Tibial nerve (tissue), 4 donors: ENCODE measurements at places on chromosomes 6 and 20. TPM values are rescaled to one million over a fixed set of nuclear protein-coding genes. Genes with fewer than 3 reads are reported as not detected.

Gene ENPP4
- 18.6 TPM for total RNA-seq

GRCh38 chr6:91970700-91971099 lies 1383.8 kb upstream of the MAP3K7 start:
- DNase-seq: no peak

DNA sequence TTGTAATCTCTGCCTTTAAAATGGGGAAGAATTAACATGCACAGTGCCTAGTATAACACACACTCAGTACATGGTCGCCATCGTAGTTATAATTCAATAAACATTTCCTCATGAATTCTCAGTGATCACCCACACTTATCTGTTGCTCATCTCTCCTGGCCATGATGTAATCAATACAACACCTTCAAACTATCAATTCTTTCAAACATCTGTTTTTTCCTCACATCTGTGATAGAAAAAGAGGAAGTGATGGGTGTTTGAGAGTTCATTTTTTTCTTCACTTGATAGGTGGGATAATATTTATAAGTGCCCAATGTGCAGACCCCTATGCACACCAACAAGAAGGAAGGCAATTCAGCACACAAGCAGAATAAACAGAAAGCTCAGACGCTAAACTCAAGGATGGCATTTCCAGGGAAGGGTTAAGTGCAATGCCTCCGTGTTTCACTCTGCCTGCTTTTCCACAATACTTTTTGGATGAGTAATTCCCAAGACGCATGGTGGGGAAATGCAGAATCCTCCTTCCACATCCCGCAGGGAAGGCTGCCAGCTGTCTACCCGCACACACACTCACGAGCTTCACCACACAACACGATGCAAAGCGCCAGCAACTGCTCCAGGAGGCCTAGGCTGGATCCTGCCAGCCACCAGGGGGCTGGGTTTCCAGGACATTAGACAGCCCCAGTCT lies 100.3 kb downstream of the GMPR start:
- peak; percentile 65 for DNase-seq

DNA sequence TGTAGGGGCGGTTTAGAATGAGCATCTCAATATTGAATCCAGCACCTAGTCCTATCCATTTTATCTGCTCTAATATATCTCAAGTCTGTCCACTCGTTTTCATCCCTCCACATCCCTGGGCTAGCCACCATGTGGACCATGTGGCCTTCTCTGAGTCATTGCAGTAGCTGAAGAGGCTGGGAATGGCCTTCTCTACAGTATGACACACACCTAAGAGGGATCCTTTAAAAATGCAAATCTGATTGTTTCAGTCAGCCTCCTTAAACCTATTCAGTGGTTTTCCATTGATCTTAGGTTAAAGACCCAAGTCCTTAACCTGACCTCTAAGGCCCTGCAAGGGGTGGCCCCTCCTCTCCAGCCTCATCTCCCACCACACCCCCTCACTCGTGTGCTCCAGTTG lies 9.4 kb downstream of the RING1 start:
- no peak for DNase-seq

- no peak for DNase-seq
Measured at GRCh38 chr6:53049415-53049814, 15.8 kb upstream of the FBXO9 start.

DNA sequence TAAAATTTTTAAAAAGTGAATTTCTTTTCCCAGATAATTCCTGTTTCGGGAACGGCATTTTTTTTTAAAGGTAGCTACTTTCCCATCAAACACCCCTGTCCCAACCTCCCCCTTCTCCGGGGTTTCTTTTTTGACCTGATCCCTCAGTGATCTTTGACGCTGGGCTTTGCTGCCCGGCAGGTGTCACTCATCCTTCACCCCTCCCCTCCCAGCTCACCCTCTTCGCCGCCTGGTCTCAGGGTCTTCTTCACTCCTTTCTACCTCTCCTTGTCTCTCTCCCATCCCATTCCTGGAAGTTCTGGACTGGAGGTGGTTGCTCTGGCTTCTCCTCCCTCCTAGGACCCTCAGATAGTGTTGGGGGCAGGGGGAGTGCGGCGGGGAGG lies 329 bp upstream of the GPR6 start:
- no peak for DNase-seq

DNA sequence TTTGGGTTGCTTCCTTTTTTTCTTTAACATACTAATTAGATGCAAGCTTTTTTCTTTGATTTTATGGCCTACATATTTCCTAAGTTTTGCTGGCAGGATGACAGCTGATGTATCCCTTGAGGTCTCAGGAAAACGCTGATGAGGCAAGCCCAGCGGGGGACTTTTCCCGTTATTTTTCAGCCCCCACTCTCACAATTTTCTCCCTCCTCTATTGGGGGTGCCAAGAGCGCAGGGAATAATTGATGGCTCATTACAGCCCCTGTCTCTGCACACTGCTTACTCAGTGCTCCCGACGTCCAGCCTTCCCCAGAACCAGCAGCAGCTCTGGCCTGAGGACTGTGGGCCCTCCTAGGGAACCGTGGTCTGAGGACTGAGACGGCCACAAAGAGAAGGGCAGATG lies 38.6 kb upstream of the VSTM2L start:
- no peak for DNase-seq
